ENCODE measurements at places on chromosomes 3 and 15.

- no peak for DNase-seq
Measured at GRCh38 chr15:20340931-20341661, 200.5 kb downstream of the GOLGA6L6 start.

DNA sequence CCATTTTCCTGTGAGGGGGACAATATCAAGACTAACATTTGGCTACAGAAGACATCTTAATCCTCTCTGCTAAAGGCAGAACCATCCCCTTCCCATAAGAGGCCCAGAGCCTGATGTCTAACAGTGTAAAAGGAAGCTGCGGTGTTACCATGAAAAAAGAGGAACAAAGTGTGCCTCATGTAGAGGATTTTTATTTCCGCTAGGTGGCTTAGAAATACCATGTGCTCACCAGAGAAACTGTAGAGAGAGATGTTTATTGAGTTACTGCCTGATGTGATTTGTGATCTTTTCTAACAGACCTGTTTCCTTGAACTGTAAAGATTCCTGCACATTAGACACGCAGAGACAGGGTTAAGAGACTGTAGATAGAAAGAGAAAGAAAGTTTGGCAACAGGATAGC lies 22.0 kb downstream of the OR5H15 start:
- no peak for DNase-seq

GRCh38 chr15:22904736-22905135 lies 66.3 kb downstream of the NIPA2 start:
- DNase-seq, result no peak

DNA sequence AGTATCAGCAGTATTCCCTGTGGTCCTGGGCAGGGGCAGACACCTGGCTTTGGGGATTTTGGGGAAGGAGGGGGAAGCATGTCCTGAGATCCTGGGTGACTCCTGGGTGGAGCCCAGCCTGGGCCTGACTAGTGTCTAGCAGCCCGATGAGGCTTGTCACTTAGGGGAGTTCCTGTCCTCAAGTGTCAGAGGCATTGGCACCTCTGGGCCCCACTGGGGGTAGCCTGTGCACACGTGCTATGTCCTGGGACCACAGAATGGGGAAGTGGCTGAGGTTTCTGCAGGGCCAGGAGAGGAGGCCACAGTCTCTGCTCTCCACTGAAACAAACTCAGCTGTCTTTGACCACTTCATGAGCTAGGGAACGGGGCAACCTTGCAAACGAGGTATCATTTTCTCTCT lies 31.5 kb upstream of the ADCY5 start:
- no peak for DNase-seq

DNA sequence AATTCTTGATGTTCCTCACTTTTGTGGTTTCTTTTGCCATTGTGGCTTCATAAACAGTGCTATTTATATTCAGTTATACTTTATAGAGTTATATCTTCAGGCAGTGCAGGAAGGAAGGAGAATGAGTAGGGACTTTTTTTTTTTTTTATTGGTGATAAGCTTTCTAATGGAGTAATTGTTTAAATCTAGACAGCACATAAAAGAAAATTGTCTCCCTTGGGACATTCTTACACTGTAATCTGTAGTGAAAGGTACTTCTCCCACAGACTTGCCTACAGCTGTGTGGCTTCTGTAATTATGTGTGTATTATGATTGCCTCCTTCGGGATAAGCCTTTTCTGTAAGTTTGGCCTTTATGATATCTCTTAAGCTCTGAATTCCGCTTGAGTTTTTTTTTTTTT lies 41.6 kb downstream of the WDR76 start:
- DNase-seq, result no peak

DNA sequence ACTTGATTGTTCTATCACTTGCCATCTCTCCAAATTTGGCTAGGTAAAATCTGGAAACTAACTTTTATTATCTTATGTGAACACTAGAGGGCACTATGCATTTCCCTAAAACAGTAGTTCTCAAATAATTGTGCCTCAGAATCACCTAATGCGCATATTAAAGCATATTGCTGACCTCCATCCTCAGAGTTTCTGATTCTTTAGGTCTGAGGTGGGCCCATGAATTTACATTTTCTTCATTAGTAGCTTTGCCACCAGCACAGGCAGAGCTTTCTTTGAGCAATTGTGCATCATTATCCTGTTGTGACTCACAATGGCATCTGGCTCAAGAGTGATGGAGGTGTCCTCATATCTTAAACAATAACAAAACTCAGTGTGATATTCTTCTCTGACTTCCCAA lies 17.5 kb upstream of the BCHE start:
- no peak for DNase-seq

DNA sequence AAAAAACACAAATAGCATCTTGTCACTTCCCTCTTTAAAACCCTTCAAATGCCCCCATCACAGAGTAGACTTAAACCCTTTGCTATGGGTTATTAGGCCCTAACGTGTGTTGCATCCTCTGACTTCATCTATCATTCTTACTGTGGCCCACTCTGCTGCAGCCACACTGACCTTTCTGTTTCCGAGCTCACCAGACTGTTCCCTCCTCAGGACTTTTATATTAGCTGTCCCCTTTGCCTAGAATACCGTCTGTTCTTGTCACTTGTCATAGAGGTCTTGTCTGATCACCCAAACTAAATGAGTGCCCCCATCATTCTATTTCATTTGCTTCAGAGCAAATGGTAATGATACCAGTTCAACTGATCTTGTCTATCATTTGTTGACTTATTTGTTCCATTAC lies 877 bp upstream of the FEM1B start:
- no peak for DNase-seq

GRCh38 chr3:127825756-127826155 lies 3.4 kb upstream of the MGLL start:
- DNase-seq, result no peak

GRCh38 chr3:109643590-109643989 lies 306.2 kb upstream of the DPPA4 start:
- peak; percentile 12 for DNase-seq

GRCh38 chr3:52248816-52249547 lies 3.4 kb downstream of the PPM1M start:
- no peak for DNase-seq

- no peak for DNase-seq
Measured at GRCh38 chr3:97009427-97010019, 195.1 kb downstream of the EPHA6 start.

GRCh38 chr3:94183551-94183950 lies 120.7 kb downstream of the NSUN3 start:
- no peak for DNase-seq

DNA sequence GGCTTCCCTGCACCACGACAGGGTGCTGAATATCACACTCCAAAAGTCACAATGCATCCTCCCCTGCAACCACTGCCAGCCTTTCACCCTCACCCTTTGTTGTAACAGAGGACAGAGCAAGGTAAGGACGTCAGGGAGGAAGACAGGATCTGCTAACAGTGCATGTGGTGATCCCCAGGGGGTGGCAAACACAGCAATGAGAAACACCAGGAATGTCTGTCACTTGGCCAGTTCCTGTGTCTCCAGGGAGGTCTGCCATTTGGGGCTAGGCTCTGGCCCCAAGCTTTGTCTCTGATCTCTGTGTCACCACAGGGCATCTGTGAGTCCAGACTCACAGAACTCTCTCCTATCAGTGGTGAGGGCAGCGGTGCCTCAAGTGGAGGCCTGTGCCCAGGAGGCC lies 54.3 kb upstream of the SLC24A5 start:
- no peak for DNase-seq

DNA sequence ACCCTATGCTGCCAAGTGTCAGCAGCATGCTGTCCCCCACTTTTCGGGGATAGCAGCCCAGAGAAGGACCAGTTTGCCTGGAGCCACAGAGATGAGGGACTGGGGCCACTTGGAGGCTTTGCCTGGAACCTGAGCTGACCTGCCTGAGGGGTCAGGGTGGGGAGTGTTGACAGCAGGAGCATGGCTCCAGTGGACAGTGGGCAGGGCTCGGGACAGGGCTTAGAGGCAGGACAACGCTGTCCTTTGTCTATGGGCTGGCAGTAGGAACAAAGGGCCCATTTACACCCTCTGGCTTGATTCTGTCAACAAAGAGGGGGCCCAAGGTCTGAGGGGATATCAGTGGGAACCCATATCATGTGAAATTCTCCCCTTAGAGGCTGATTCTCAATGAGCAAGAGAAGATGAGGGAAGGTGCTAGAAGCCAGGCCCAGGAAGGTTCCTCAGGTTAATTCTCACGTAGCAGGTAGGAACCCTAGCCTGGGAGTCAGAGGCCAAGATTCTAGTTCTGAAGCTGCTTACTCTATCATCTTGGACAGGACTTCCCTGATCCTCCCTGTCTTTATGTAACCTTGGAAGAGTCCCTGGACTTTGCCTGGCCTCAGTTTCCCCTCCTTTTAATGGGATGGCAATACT lies 29.7 kb upstream of the HHATL start:
- no peak for DNase-seq

GRCh38 chr3:58250093-58250707 lies 12.6 kb downstream of the ABHD6 start:
- DNase-seq, result no peak

GRCh38 chr3:52052831-52053306 lies 3.5 kb downstream of the DUSP7 start:
- peak; percentile 67 for DNase-seq

DNA sequence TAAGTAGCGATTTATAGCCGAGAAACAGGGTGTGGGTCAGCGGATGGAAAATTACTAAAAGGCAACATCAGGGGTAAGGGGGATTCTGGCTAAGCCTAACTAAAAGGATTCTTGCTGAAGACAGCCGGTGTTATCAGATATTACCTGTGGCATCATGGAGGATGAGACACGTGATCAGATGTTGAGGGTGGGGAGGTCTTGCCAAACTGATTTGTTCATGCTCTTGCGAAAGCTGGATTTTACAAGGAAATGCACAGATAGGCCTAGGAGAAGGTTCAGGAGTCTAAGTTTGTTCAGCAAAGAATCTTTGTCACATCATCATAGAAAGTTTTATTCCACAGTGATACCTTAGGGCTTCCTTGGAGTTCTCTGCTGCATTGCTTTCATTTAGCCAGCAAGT lies 396.8 kb upstream of the TBL1XR1 start:
- DNase-seq, result no peak

GRCh38 chr15:60135961-60136360 lies 131.8 kb downstream of the FOXB1 start:
- no peak for DNase-seq

DNA sequence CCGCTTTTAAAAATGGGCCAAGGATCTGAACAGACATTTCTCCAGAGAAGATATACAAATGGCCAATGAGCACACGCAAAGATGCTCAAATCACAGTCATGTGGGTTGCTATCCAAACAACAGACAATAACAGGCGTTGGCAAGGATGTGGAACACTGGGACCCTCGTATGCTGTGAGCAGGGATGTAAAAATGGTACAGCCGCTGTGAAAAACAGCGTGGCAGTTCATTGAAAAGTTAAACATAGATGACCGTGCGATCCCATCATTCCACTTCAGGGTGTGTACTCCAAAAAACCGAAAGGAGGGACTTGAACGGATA lies 6.7 kb upstream of the LRRC15 start:
- no peak for DNase-seq

- DNase-seq, result peak; percentile 41
Measured at GRCh38 chr15:81133782-81134461, at the start of gene CFAP161. CFAP161 (plus strand) TSS chr15:81134270; CDS start chr15:81134330, 60 bp downstream.

DNA sequence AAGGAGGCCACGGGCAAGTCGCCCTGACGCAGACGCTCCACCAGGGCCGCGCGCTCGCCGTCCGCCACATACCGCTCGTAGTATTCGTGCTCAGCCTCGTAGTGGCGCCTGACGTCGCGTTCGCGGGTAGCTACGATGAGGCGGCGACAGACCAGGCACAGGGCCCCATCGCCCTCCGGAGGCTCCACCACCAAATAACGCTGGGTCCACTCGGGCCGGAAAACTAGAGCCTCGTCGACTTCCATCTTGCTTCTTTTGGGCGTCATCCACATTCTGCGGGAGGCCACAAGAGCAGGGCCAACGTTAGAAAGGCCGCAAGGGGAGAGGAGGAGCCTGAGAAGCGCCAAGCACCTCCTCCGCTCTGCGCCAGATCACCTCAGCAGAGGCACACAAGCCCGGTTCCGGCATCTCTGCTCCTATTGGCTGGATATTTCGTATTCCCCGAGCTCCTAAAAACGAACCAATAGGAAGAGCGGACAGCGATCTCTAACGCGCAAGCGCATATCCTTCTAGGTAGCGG lies at the start of gene EPM2AIP1:
Gene EPM2AIP1 (minus strand): TSS at position 326 of the 520 bp plus-strand sequence. CDS start 54 bp downstream, at position 272.
- no peak for DNase-seq

GRCh38 chr15:36886191-36886590 lies 214.2 kb downstream of the MEIS2 start:
- no peak for DNase-seq

DNA sequence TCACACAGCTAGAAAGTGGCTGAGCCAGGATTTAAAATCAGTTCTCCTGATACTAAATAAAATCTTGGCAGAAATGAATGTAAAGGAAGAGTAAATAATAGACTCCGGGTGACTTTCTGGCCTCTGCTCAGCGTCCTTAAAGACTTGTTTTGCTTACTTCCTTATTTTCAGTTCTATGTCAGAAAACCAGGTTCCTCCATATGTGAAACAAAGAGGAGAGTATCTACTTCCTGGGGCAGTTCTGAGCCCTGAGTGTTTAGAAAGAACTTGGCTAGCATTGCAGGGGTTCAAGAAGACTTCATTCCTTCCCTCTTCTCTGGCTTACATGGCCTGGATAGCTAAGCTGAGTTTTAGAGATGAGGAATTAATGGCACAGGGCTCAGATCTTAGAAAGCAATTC lies 222.8 kb upstream of the TLE3 start:
- no peak for DNase-seq
